ENCODE measurements at places on chromosomes 6 and 20. TPM values are rescaled to one million over a fixed set of nuclear protein-coding genes. Genes with fewer than 3 reads are reported as not detected.

- no peak overlapping the region for H3K27ac ChIP-seq
- peak overlapping the region; percentile 16 for H3K4me3 ChIP-seq
- H3K4me1 ChIP-seq: peaks cover 40% of the 10 kb centered on the region
- peaks cover 12% of the 10 kb centered on the region for H3K36me3 ChIP-seq
These were observed 210.8 kb downstream of the ARHGAP18 start for GRCh38 chr6:129498950-129499842.

DNA sequence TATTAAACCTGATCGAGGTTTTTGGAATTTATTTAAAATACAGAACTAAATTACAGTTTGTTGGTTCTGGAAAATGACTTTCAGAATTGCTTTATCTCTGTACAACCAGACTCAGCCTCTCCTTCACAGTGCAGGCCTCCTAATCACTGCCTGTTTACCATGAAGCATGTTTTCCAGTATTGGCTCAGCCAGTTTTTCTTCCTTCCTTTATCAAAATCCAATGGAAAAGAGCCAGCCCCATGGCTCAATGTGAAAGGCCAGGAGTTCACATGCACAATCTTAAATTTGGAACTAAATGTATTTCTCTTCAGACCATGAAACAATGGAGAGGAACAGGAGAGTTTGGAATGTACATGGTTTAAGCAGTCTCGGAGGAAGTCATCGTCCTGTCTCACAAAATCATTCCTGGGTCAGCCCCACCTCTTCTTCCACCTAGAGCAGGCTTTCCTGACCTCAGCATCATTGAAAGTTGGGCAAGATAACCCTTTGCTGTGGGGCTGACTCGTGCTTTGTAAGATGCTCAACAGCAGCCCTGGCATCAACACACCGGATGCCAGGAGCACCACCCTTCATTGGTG, 680.9 kb upstream of the AGPAT4 start:
- no peak overlapping the region for H3K4me3 ChIP-seq
- H3K36me3 ChIP-seq: no peaks in the 10 kb centered on the region
- H3K27ac ChIP-seq: no peak overlapping the region
- no peaks in the 10 kb centered on the region for H3K27me3 ChIP-seq

- DNase-seq: no peak
- no peaks in the 10 kb centered on the region for H3K4me1 ChIP-seq
These were observed 22.1 kb downstream of the ZKSCAN3 start for GRCh38 chr6:28371706-28372451.

- H3K4me1 ChIP-seq: no peaks in the 10 kb centered on the region
- DNase-seq: no peak
- no peaks in the 10 kb centered on the region for H3K36me3 ChIP-seq
These were observed 121.0 kb upstream of the SULF2 start for GRCh38 chr20:47906348-47906660.

Gene APOBEC2
- total RNA-seq: 145 TPM

Gene MCM8
- 3.9 TPM for total RNA-seq

Data from psoas muscle (tissue), 8 donors.